ENCODE measurements at places on chromosomes 7 and 10.

DNA sequence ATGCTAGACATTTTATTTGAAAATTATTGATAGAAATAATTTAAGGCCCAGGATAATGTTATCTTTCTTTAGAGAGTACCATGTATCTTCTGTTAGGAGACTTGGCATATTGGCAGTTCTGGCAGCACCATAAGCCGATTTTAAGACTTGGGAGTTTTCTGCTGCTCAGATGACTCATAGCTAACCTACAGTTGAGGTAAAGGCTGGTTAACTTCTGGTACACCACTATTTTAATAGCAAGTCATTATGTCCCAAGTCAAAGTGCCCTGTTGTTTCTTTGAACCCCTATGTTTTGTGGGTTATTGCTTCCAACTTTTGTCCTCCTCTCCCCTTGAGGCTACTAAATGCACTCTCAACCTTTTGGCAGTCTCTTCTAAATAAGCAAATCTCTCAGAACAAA is 25.2 kb downstream of the ATRNL1 start:
- DNase-seq: no peak

DNA sequence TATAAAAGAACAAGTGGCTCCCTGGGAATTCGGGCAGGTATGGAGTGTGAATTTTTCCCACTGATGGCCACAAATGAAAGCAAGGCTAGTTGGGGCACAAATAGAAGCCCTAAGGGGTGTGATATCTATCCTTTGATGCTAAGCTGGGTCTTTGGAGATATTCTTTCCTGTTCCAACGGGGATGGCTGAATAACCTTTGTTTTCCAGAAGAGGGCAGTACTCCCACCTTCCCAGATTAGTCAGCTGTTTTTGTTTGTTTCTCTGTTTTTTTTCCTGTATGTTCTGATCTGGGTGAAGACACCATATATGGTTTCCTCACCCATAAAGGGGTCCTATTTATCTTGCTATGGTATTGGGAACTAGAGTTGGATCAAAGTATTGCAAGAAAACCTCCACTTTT is 947.7 kb upstream of the SORCS1 start:
- DNase-seq: no peak

- DNase-seq: no peak
Measured at GRCh38 chr7:94067506-94067905, 63.4 kb upstream of the BET1 start.

DNA sequence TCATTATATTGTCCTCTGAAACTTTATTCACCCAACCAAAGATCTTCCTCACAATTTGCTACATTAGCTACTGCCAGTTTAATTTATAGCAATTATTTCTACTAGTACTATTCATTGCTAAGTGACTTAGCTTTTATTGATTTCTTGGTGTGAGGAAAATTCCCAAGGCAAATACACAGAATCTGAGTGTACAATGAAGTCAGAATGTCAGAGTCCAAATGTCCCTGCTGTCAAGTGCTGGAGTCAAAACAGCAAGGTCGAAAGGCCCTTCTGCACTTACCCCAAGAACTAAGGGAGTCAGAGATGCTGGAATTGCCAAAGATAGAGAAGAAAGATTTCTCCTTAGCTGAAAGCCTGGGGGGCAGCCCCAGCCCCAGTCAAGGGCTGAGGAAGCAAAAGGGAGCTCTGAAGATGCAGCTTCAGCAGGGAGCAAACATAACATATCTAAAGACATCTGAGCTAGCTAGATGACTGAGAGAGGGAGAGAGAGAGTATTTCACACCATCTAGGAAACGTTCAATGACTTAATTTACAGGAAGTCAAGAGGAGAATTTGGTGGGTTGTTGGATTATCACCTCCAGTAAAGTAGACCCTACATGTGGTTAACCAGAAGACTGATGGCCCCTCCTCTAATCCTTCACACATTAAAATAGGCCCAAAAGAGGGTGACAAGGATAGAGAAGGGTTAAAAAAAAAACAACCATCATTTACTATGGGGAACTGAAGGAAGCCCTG is 36.6 kb upstream of the SAMD8 start:
- no peak for DNase-seq

DNA sequence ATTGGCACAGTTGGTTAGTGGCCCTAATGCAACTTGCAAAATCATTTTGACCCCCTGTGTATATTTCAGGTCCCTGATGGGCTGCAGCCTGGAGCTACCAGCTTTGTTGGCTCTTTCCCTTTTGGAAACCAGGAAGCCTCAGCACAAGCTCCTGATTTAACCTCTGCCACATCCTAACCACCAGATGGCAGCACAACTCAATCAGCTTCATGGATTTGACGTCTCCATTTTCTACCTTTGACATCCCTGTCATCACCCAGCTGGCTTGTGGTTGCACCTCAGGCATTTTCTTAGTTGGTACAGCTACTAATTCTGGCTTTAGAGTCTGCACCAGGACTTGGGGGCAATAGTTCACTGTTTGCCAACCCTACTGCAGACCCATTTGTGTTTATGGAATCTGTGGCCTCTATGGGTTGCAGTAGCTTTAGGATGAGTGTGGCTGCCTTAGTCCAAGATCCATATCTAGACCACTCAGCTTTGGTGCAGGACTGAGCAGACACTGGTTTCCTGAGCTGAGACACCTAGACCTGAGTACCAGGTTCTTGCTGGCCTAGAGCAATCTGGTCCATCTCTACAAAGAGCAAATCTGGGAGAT is 456.2 kb downstream of the REEP3 start:
- no peak for DNase-seq

GRCh38 chr7:18278316-18278715 is 217.2 kb upstream of the HDAC9 start:
- DNase-seq: no peak

All from effector memory CD8-positive, alpha-beta T cell (primary cell).